ENCODE measurements at places on chromosomes 16 and 17. TPM values are rescaled to one million over a fixed set of nuclear protein-coding genes. Genes with fewer than 3 reads are reported as not detected.

The ATP2A3 gene
- 52.9 TPM for total RNA-seq

GRCh38 chr17:3712811-3713463 lies 10.8 kb upstream of the HASPIN start:
- DNase-seq = no peak

- no peak for DNase-seq
These were observed 57.7 kb downstream of the MEAK7 start for GRCh38 chr16:84446596-84447392.

GRCh38 chr17:78356101-78356713 lies 3.7 kb downstream of the SOCS3 start:
- DNase-seq = peak; percentile 77

DNA sequence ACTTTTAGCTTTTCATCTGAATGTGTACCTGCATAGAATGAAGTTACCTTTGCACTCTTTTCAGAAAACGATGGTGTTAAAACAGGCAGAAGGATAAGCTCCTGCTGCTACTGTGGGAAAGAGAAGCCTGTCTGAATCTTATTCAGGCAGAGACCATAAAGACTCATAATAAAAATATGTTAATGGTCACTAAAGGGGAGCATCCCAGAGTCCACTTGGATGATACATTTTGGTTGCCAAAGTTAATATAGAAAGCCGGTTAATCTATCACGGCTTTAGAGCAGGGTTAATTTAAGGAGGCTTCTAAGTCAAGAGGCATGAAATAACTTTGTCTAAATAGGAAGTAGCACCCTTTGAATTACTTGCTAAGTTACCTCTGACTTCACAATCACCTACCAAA lies 2.9 kb downstream of the MARCHF10 start:
- DNase-seq = no peak

Measured in thymus (tissue), 14 donors.